Activated T-helper 9 cell treated with anti-CD3 and anti-CD28 coated beads, Interleukin-2, amount 50 U/mL, for 16 hours (primary cell): ENCODE measurements at places on chromosomes 4 and X.
A peak's percentile ranks its signal among the peaks of the same experiment; 100 is the strongest.

DNA sequence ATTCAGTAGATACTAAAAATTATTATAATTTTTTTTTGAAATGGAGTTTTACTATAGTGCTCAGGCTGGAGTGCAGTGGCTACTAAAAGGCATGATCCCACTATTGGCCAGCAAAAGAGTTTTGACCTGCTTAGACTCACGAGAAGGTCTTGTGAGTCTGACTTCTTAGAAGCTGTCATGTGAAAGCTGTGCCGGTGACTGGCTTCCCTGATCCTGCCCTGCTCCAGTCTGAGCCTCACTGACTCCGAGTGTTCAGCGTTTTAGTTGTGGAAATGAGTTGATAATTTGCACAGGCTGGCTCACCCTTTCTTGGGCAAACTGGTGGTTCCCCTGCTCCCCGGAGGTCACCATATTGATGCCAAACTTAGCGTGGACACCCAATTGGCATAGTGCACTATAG is 16.4 kb upstream of the CXCL8 start:
- no peak for DNase-seq

GRCh38 chr4:53232371-53232770 is 133.5 kb downstream of the SCFD2 start:
- no peak for DNase-seq

- no peak for DNase-seq
Measured at GRCh38 chr4:80489798-80490197, 154.3 kb downstream of the CFAP299 start.

GRCh38 chr4:10655968-10656367 is 28.6 kb downstream of the CLNK start:
- no peak for DNase-seq

GRCh38 chr4:123248085-123248659 is 148.4 kb upstream of the SPRY1 start:
- no peak for DNase-seq

DNA sequence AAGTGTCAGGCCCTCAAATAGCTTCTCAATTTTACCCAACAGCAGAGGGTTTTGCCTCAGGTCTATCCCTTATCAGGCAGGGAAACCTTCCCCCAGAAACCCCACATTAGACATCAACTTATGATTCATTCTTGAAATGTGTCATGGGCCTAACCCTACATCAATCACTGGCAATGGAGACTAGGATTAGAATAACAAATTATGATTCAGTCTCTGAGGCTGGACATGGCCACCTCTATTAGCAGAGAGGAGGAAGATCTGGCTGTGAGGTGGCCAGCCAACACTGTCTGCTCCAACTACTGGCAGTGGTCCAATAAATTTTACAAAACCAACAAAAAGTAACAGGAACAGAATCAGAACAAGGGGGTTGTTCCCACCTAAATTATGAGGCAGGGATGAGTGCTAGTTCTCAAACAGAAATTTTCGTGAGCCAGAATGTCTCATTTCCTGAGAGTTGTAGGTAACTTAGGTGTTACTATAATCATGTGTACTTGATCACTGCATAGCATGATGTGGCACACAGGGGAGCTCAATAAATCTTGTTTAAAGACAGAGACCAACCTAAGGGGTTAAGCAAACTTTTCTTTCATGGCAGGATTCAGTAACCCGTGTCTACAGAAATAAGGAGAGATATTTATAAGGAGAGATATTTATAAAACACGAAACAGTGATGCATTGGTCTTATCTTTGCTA is 126.8 kb downstream of the NFKB1 start:
- DNase-seq, result no peak

GRCh38 chr4:162770761-162771490 is 395.8 kb downstream of the NAF1 start:
- no peak for DNase-seq

DNA sequence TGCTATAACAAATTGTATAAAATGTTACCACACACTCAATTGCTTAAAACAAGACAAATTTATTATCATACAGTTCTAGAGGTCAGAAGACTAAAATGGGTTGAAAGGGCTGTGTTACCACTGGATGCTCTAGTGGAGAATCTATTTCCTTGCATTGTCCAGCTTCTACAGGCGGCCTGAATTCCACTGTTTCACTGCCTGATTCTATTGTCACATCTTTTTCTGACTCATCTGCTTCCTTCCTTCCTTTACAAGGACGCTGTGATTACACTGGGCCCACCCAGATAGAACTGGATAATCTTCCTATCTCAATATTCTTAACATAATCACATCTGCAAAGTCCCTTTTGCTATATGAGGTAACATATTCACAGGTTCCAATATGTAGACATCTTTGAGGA is 19.4 kb upstream of the ARMCX1 start:
- DNase-seq, result no peak

DNA sequence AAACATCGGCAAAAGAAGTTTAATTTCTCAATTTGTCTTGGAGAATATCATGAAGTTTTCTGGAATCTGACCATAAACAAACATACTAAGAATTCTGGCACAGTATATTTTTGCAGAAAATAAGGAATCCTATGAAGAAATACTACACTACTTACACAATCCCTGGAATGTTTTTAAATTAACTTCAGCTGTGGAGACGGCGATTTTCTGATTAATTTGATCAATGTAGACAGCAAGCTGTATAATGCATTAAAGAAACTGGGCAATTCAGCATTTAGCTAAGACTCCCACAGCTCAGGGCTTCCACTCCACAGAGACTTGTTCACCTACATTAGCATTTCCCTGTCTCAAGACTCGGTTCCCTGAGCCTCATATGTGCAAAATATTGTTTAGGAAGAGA is 12.2 kb downstream of the EGFL6 start:
- DNase-seq, result no peak

GRCh38 chrX:45850775-45851433 is 650.2 kb upstream of the DIPK2B start:
- DNase-seq, result peak; percentile 14
